ENCODE measurements at places on chromosomes 5 and 9.

DNA sequence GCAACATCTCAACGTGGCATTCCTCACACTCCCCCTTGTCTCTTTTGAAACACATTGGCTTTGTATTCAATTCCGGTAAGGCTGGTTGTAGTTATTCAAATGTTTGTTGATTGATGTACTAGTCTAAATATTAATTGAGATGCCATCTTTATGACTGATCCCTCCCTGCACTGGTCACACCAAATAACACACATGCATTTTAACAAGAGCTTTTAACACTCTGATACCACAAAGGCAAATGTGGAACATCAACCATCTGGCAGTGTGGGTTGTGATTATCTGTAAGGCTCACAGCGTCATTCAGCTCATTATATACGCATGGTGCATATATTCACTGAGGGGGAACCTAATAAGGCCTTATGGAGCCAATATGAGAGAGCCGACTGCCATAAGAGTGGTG, 305.0 kb downstream of the TENT4A start:
- no peak overlapping the region for H3K27ac ChIP-seq
- H3K4me1 ChIP-seq, result no peaks in the 10 kb centered on the region
- H3K36me3 ChIP-seq, result no peaks in the 10 kb centered on the region

DNA sequence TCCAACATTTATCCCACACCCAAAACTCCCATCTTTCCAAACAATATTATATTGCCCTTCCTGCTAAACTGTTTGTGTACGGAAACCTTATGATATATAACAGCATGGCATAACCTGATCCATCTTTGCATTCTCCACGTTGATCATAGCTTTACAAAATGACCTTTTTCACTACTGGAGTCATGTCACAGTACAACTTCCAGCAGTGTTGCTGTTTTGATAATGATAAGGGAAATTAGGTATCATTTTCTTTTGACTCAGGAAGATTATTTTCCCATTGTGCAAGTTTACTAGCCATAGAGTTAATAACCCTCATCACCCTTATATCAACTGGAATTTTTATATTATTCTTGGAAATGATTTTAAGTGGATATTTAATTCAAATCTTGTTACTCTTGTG, 57.5 kb downstream of the SH3GL2 start:
- ATAC-seq, result no peak
- H3K4me3 ChIP-seq, result no peak overlapping the region
- H3K4me1 ChIP-seq, result no peaks in the 10 kb centered on the region
- H3K27me3 ChIP-seq, result no peaks in the 10 kb centered on the region

DNA sequence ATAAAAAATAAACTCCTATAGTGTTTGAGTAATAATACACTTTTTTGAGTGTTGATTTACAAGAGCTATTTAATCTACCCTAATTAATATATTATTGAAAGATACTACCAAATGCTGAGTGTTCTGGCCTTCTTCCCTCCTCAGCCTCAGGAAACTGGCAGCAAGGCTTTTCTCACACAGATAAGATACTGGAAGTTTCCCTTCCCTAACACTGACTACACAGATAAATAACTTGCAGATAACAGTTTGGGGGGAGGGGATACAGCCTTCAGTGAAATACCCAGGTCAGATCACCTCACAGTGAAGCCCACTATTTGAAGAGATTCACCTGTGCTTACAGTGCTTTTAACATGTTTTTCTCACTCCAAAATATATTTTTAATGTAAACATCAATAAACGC, 1.6 kb upstream of the NIPSNAP3A start:
- peaks cover under 1% of the 10 kb centered on the region for H3K36me3 ChIP-seq
- no peak overlapping the region for H3K4me3 ChIP-seq
- no peaks in the 10 kb centered on the region for H3K27me3 ChIP-seq
- ATAC-seq, result no peak
- H3K4me1 ChIP-seq, result peaks cover 9% of the 10 kb centered on the region
- no peak overlapping the region for H3K27ac ChIP-seq

DNA sequence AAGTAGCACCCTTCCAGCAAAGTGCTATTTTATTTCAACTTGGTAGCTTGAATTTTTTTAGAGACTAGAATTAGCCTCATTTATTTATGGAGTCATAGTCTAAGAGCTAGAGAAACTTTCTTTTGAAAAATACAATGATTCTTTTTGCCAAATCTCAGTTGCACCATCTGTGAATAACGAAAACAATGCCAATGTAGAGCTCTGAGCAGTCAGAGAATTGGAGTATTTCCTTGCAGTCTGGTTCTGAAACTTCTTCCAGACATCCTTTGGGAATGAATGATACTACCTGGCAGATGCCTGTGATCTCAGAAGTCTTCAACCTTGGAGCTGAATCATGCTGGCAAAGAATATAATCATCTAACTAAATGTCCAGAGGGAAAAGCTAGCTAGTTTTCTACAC, 511.5 kb upstream of the CYLC2 start:
- H3K4me1 ChIP-seq, result no peaks in the 10 kb centered on the region
- H3K36me3 ChIP-seq, result no peaks in the 10 kb centered on the region
- H3K27me3 ChIP-seq, result no peaks in the 10 kb centered on the region
- H3K27ac ChIP-seq, result no peak overlapping the region
- no peak overlapping the region for H3K4me3 ChIP-seq

GRCh38 chr5:80641353-80641752, 13.1 kb upstream of the MSH3 start:
- no peak for ATAC-seq
- H3K4me3 ChIP-seq, result no peak overlapping the region
- H3K4me1 ChIP-seq, result peaks cover 10% of the 10 kb centered on the region
- H3K27ac ChIP-seq, result no peak overlapping the region
- no peaks in the 10 kb centered on the region for H3K27me3 ChIP-seq

DNA sequence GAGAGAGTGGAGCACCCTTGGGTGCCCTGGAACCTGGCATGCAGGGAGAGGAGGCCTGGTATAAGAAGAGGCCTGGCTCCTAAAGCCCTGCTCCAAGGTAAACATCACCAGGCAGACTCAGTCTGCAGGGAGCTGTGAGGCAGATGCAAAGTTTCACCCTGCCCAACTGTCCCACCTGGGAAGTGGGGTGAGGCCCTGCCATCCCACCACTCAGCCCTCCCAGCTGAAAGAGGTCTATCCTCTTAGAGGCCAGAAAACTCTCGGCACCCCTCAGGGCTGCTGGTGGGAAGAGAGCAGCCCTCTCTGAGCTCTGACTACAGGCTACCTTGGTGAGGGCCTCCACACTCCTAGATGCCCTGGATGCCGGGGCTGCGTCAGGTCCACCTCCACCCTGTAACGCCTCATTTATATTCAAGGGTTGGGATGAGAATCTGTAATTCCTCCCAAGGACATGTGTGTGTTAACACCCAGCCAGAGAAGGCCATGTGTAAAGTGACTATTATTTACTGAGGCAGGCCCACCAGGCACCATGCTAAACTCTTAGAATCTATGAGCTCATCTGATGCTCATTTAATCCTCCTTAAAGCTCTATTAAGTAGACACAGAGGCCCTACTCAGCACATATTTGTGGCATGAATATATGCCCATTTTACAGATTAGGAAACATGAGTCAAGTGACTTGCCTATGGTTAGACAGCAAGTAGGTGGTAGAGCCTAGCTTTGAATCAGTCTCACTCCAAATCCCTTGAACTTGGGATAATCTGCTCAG, 205.9 kb downstream of the FSTL4 start:
- no peak overlapping the region for H3K27ac ChIP-seq
- H3K4me3 ChIP-seq, result no peak overlapping the region
- ATAC-seq, result no peak
- no peaks in the 10 kb centered on the region for H3K36me3 ChIP-seq

- H3K27ac ChIP-seq, result no peak overlapping the region
- H3K36me3 ChIP-seq, result no peaks in the 10 kb centered on the region
- ATAC-seq, result no peak
- H3K4me3 ChIP-seq, result no peak overlapping the region
- H3K27me3 ChIP-seq, result peaks cover 10% of the 10 kb centered on the region
Observed at GRCh38 chr9:101035098-101035497, 6.6 kb downstream of the PLPPR1 start.

GRCh38 chr5:123949807-123950340, 437.9 kb downstream of the CSNK1G3 start:
- no peaks in the 10 kb centered on the region for H3K36me3 ChIP-seq
- no peaks in the 10 kb centered on the region for H3K27me3 ChIP-seq
- H3K4me3 ChIP-seq, result no peak overlapping the region
- no peak overlapping the region for H3K27ac ChIP-seq
- no peak for ATAC-seq

GRCh38 chr9:14288433-14288832, 25.5 kb downstream of the NFIB start:
- no peak for ATAC-seq
- H3K36me3 ChIP-seq, result no peaks in the 10 kb centered on the region
- H3K27me3 ChIP-seq, result peaks cover 30% of the 10 kb centered on the region
- no peaks in the 10 kb centered on the region for H3K4me1 ChIP-seq

DNA sequence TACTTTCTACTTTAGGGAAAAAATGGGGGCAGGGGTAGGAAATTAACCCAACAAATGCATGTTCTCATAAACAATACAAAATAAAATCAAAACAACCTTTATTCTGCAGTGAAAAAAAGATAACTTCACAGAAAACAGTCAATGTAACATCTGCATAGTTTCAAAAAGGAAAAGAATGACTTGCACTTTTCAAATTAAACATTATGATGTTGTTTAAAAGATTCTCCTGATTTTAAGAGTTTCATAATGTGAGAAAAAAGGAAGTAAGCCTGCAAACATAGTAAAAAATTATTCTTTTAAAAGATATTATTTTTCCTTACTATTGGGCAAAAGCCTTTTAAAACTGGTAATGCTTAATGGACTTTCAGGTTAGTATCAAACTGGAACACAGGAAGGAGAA, 7.6 kb downstream of the C9orf72 start:
- no peak for ATAC-seq
- H3K27ac ChIP-seq, result no peak overlapping the region
- no peaks in the 10 kb centered on the region for H3K27me3 ChIP-seq
- H3K4me3 ChIP-seq, result no peak overlapping the region
- H3K36me3 ChIP-seq, result peaks cover 42% of the 10 kb centered on the region
- peaks cover 4% of the 10 kb centered on the region for H3K4me1 ChIP-seq

DNA sequence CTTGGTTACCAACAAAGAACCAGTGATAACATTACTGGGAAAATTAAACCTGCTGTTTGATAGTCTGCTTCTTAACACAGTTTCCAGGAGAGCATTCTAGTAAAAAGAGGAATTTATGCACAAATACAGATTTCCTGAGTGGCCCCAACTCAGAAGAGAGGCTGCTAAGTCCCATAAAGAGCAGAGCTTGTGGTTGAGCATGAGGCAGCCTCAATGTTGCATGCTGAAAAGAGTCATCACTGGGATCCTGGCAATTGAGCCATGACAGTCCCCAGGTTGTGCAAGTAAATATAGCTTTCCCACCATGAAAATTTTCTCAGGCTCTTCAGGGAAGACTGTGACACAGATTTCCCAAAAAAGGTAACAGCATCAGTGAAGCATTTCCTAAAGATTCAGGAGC, 47.5 kb upstream of the ADRB2 start:
- H3K4me3 ChIP-seq, result no peak overlapping the region
- H3K27me3 ChIP-seq, result peaks cover 15% of the 10 kb centered on the region
- no peak for ATAC-seq
- H3K4me1 ChIP-seq, result no peaks in the 10 kb centered on the region
- no peaks in the 10 kb centered on the region for H3K36me3 ChIP-seq
- no peak overlapping the region for H3K27ac ChIP-seq

DNA sequence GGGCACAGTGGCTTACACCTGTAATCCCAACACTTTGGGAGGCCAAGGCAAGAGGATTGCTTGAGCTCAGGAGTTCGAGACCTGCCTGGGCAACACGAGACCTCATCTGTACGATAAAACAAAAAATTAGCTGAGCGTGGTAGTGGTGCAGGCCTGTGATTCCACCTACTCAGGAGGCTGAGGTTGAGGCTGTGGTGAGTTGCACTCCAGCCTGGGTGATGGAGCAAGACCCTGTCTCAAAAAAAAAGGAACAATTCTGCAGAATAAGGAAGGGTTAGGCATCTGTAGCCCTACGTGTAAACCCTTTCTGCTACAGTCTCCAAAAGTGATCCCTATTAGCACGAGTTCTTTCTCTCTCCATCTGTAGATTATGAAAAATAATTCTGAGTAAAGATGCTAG, 19.9 kb downstream of the CDC26 start:
- peaks cover 42% of the 10 kb centered on the region for H3K36me3 ChIP-seq
- ATAC-seq, result no peak
- H3K27ac ChIP-seq, result no peak overlapping the region
- no peaks in the 10 kb centered on the region for H3K4me1 ChIP-seq
- no peaks in the 10 kb centered on the region for H3K27me3 ChIP-seq
- no peak overlapping the region for H3K4me3 ChIP-seq

DNA sequence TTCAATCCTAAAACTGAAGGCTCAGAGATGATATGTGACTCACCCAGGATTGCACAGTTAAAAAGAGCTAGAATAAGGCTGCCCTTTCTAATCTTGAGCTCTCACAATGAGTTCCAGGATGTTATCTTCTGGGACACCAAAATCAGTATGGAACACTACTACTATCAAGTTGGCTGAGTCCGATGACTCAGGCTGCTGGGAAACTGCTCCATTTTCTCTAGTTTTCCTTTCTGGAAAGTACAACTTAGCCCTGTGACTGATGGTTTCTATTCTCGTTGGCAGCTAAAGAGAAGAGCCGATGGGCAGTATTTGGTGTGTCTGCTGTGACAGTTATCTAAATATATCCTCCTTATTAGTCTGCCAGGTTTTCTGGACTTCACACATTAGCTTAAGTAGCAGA, 37.9 kb upstream of the DPYSL3 start:
- no peak overlapping the region for H3K4me3 ChIP-seq
- no peaks in the 10 kb centered on the region for H3K4me1 ChIP-seq
- ATAC-seq, result no peak
- H3K36me3 ChIP-seq, result no peaks in the 10 kb centered on the region

DNA sequence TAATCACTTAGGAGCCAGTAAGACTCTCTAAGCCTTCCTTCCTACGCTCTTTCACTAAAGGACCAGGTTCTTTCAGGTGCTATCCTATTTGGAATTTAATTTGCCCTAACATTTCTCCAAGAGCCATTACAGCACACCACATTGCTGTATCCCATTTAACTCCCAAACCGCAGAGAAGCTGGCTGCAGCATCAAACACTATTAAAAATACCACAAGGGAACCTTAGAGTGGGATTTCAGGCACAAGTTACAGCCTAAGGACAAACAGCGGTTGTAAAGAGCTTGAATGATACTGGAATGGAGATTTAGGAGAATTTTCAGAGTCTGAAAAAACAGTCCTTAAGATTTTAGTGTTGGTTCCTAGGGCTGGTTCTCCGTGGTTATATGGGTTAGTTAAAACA, 566.4 kb downstream of the RAB3C start:
- H3K27ac ChIP-seq, result no peak overlapping the region
- no peaks in the 10 kb centered on the region for H3K36me3 ChIP-seq
- H3K27me3 ChIP-seq, result no peaks in the 10 kb centered on the region
- H3K4me1 ChIP-seq, result peaks cover 21% of the 10 kb centered on the region
- H3K4me3 ChIP-seq, result no peak overlapping the region
- ATAC-seq, result no peak

GRCh38 chr5:38531518-38531917, 24.9 kb downstream of the LIFR start:
- no peak overlapping the region for H3K27ac ChIP-seq
- no peaks in the 10 kb centered on the region for H3K36me3 ChIP-seq
- peaks cover 18% of the 10 kb centered on the region for H3K27me3 ChIP-seq
- no peaks in the 10 kb centered on the region for H3K4me1 ChIP-seq
- H3K4me3 ChIP-seq, result no peak overlapping the region

Measured in activated T-helper 17 cell treated with anti-CD3 and anti-CD28 coated beads, Interleukin-2, amount 50 U/mL, for 72 hours (primary cell).